Dorsolateral prefrontal cortex (tissue), 122 donors: ENCODE measurements at places on chromosomes 4 and X.

DNA sequence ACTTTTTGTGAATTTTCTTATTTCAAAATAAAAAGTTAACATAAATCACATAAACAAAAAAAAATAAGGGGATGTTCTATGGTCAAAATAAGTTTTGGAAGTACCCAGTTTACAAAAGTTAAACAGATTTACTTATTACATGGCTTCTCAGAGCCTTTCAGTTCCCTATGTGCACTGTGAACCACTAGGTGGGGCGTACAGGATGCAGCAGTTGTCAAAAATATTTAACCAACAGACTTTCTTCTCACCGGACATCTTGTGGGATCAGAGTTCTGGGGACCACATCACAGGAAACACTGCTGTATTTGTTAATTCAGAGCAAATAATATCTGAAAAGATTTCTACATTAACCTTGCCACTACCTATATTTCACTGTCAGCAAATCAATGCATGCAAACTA, 74.1 kb downstream of the SMARCA1 start:
- no peak for DNase-seq

GRCh38 chr4:24197955-24198354, 308.1 kb upstream of the PPARGC1A start:
- no peak for DNase-seq

DNA sequence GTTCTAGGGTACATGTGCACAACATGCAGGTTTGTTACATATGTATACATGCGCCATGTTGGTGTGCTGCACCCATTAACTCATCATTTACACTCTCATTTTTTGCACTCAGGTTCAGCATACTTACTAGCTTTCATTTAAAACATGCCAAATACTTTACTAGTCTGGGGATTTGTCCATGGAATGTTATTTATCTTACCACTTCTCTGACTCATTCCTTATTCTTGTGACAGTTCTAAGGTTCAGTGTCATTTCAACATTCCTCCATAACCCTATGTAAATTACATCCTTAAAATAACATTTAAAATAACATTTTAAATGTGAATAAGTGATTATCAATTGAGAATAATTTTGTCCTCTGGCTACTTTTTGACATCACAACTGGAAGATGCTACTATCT, 19.5 kb upstream of the SYTL5 start:
- no peak for DNase-seq

DNA sequence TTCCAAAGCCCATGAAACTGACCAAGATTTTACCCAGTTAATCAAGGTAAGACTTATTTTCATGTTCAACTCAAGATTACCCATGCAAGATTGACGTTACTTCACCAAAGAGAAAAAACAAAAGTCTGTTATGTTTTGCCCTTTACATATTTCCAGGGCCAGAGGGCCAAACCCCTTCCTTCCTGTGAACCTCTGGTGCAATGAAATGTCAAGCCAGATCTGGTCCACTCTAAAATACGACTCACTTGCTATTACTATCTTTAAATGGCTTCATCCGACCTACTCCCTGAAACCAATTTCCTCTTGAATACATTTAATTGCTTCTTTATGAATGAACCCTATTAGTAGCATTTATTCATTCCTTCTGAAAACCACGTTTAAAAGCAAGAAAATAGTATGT, 33.0 kb downstream of the TSPAN5 start:
- no peak for DNase-seq

DNA sequence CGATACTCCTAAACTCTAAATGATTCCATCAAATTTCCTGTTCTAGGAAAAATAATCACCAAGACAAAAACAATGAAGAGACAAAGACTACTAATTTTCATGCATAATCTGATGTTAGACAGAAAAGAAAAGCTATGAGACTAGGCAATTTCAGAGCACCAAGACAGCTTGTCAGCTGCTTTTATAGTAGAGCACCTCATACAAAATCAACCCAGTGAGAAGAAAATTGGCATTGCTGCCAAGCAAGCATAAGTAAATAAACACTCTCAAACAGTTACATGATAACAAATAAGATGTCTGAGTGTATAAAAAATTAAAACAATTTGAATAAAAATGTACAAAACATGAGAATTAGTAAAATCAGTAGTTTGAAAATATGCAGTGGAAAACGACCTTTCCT, 1544.6 kb downstream of the C4orf33 start:
- DNase-seq, result no peak

DNA sequence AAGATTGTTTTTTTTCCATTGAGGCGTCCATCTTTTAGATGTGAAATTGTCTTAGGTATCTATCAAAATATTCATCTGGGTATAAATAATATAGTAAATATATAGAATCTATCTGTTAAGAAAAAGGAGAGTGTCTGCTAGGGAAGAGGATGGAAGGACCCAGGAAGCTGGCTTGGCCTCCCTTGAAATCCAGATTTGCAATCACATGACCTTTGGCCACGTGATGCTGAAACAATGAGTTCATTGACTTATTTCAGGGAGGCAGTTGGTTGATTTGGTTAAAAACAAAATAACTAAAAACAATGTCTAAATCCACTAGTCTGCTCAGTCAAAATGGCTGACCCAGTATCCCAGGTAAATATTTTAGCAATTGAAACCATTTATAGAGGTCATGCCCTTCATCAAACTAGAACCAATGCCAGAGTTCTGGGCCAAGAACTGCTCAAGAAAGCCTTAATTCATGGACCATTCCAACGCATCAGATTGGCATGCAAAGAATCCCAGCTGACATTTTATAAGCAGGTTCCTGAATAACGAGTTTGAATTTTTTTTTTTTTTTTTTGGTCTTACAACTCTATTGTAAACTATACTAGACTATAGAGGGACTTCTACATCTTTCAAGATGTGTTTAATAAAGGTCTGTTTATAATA, 172.7 kb downstream of the MID1 start:
- no peak for DNase-seq

- no peak for DNase-seq
Measured at GRCh38 chrX:21963731-21964405, 23.4 kb downstream of the SMS start.

GRCh38 chr4:7887436-7887835, 52.2 kb downstream of the AFAP1 start:
- DNase-seq, result no peak

- no peak for DNase-seq
Measured at GRCh38 chr4:52925531-52925968, 63.4 kb downstream of the RASL11B start.

DNA sequence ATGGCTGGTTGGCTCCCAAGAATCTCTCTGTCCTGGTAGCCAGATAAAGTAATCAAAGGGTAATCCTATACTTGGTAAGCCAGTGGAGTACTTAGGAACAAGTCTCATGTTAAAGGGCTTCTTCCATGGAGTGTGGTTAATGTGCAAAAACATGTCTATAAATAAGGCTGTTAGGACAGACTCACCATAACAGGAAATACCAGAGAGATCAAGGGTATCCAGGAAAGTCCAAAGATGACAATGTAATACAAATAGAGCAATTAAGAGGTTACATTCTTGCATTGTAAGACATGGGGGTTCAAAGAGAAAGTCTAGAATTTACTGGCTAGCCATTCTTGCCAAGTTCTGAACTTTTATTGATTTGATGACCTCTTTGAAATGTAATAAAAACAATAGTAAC, 61.9 kb upstream of the ZCCHC13 start:
- DNase-seq, result no peak

DNA sequence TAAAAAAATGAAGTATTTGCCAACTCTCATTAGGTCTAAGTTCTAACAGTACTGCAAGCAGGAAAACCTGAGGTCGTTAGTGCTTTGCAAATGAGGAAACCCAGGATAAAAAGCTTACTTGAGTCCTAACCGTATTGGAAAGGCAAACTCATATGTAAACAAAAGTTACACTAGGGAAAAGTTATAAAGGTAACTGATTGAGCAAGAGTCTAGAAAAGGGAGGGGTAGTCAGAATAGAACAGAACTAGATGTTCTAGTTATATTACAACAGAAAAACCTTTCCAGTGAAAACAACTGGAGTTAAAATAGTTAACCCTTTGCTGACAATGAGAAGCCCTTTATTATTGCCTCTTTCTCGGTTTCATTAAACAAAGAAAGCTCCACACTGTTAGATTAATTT, 66.4 kb upstream of the MAOA start:
- no peak for DNase-seq

DNA sequence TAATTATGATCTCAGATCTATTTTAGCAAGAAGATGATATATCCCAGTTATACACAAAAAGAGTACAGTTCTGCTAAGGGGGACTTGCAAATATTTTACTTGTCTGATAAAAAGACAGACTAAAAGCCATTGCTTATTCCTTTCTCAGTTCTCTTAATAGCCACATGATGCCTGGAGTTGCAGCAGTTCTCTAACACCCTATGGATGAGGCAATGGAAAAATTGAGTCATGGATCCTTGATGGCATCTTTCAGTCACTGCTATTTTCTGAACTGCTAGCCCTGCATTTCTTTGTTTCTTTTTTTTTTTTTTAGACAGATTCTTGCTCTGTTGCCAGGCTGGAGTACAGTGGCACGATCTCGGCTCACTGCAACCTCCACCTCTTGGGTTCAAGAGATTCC, 1956.7 kb downstream of the C4orf33 start:
- DNase-seq, result no peak

- DNase-seq, result no peak
Measured at GRCh38 chrX:150692831-150693724, at the start of gene MTMR1. Gene MTMR1, plus strand, starts transcription at chrX:150693396. Its CDS starts 135 bp downstream, at chrX:150693531.

GRCh38 chr4:2484185-2484584, 15.3 kb downstream of the RNF4 start:
- DNase-seq, result no peak

GRCh38 chrX:93332329-93332728, 341.0 kb downstream of the NAP1L3 start:
- no peak for DNase-seq

GRCh38 chr4:4864443-4864939, 5.0 kb downstream of the MSX1 start:
- DNase-seq, result no peak

- DNase-seq, result no peak
Measured at GRCh38 chr4:81164623-81165416, 50.2 kb downstream of the PRKG2 start.

DNA sequence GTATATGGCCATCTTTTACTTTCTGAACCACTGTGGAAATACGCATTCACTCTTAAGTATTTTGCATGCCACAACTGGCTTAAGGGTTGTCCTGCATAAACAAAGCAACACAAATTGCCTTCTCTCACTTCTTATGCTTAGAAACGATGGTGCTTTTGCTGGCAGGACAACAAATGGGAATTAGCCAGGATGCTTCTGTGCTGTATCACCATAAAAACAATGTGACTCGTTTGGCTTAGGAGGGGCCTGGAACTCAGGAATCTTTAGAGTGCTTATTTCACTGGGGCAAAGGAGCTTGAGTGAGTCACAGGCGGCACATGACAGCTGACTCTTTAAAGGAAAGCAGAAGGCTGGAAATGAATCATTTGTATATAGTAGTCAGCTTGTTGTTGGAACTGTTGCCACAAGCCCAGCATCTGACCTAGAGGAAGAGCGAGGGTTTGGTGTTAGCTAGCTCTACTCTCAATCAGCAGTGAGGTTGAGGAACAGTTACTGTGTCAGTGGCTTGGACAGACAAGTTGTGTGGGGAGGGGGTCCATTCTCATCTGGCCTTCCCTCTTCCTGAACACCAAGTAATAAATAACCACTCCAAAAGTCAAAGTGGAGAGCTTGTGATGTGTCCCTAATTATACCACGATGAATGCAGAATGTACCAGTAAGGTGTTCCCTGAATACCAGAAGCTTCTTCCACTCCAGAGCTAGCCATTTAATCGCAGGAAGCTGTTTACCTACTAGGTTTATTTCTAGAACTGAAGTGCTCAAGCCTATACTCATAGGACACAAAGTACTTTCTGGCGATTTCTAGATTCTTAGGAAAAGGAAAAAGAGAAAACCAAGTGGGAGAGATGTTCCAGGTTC, 293.1 kb downstream of the CAMK2D start:
- no peak for DNase-seq

DNA sequence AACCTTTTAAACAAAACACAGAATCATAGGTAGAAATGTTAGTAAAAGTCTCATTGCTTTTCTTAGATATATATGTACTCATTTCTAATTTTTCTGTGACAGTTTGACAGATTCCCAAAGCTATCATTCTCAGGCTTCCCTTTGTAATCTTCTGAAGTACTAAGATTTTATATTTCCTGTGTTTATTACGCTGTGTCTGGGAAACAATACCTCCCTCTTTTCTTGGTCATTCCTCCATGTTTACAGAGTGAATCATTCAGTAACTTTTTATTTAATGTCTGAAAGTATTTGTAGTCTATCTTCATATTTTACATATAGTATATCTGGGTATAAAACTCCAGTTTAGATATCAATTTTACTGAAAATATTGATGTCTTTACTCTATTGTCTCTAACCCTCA, 1826.3 kb upstream of the IGFBP7 start:
- DNase-seq, result no peak

- DNase-seq, result no peak
Measured at GRCh38 chrX:103253608-103254007, 1.3 kb downstream of the TCEAL8 start.

DNA sequence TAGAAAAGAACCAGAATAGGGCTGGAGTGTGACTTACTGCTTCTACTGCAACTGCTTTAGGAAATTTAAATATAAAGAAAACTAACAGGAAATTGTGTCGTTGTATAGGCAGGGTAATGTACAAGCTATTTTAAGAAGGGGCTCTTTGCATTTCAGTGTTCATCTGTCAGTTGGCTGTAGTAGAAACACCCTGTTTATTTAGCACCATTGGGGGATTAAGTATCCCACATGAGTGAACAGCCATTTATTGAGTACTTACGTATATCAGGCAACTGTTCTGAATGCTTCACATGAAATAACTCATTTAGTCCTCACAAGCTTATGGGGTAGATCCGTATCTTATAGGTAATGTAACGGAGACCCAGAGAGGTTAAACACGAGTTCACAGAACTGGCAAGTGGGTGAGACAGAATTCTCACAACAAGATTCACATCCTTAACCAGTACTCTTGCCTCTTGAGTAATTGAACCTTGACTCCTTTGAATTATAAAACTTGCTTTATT, 23.9 kb downstream of the STIM2 start:
- DNase-seq, result no peak

DNA sequence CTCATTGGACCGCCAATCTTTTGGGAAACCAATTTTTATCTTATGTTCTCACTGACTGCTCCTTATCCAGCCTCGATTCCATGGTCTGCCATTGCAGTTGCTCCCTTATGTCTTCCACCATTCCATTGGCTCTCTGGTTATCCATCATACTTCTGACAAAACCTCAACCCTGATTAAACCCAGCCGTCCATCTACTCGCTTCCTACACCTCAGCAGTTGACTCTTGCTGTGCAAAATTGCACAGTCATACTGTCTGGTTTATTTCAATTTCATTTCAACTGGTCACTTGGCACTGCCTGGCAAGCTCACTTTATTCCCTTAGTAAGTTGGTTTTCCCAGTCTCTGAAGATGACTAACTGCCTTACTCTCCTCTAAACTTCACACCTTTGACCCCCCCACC, 26.2 kb downstream of the ARL9 start:
- no peak for DNase-seq

DNA sequence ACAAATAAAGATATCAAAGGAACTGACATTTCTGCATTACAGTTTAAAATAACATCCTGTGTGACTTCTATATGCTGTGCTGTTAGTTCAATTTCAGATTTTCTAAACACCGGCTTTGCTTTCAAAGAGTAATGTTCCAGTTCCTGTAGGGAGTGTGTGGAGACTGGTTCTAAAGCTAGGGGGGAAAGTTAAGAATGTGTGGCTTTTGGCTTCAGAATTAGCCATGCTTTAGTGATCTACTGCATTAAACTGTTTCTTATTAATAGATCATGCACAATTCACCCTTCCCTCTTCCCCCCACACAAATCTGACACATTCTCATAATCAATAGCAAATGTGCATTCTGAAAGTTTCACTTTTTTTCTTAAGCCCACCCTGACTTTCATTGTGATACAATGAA, 32.0 kb upstream of the DKK2 start:
- DNase-seq, result no peak

GRCh38 chrX:143663755-143664154, 27.9 kb upstream of the SLITRK4 start:
- no peak for DNase-seq
